ENCODE measurements at places on chromosomes 1 and 21. TPM values are rescaled to one million over a fixed set of nuclear protein-coding genes. Genes with fewer than 3 reads are reported as not detected.

PLEKHG5 gene
- 8.1 TPM for polyA plus RNA-seq

- no peaks in the 10 kb centered on the region for H3K27me3 ChIP-seq
- no peak overlapping the region for H3K4me3 ChIP-seq
- H3K27ac ChIP-seq, result no peak overlapping the region
These were observed 104.6 kb downstream of the ZSCAN20 start for GRCh38 chr1:33576821-33577599.

DNA sequence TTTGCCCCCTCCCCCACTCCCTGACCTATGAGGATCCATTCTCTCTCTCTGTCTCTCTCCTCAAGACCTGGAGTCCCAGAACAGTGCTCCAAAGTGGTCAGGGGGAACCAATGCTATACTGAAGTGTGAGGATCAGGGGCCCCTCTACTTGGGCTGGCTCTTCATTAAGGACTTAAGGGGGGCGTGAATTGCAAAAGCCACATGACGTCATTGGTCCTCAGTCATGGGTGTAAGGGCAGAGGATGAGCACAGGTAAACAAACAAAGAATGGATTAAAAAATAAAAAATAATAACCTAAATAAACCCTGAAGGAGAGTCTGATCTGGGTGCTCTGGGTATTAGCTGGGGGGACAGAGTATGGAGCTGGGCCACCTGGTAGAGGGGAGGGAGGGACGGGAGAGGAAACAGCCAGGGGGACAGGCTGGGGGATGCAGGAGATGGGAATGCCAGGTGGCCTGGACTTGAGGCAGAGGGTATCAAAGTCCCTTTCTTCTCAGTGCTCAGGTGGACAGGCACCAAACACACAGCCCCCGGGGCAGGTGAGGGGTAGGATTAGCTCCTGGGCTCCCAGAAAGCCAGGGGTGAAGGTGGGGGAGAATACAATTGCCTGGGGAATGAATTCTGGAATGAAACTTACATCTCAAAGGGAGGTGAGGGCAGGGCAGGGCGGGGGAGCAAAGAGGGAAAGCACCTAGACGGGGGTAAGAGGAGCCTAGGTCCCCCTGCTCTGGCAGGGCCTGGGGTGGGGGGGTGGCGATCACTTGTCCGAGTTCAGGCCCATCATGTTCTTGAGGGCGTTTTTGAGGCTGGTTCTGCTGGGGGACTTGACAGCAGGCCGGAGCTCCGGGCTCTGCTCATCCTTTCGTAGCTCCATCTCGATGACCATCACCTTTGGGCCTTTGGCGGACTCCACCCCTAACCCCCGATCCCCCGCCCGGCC, 4.6 kb downstream of the MPZ start:
- H3K27ac ChIP-seq, result no peak overlapping the region
- H3K36me3 ChIP-seq, result no peaks in the 10 kb centered on the region
- H3K4me3 ChIP-seq, result peak overlapping the region; percentile 60
- H3K27me3 ChIP-seq, result no peaks in the 10 kb centered on the region

RGS5 gene
- 84.7 TPM for polyA plus RNA-seq

DNA sequence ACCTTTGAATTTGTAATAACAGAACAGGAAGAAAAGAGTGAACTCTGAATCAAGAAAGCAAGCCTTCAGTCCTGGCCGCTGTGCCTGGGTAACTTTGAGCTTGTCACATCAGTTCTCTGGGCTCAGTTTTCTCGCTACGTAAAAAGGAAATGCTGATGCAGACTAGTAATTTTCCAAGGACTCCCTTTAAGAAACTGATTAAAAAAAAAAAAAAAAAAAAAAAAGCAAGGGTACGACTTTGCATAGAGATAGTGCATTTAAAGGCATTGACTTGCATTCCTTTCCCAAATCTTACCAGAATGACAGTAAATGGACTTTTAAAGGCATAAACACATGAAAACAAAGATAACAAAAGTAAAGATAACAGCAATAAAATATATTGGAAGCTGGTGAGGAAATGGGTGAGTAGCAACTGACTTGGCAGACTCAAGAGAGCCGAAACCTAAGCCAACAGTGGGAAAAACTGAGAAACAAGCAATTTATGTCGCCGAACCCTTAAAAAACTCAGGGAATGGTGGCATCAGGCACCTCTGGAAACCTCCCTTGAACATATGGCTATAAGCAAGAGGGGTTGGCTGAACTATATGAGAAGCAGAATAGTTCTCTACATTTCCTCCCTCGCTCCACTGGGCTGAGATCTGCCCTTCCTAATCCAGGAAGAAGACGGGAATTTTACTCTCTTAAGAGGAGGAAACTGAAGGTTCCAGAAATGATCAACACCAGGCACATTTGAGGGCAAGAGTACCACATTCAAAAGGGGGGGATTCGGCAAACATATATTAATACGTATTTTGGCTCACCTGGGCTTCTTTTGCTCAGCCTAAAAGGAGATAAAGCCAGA, 189.2 kb downstream of the CDC7 start:
- H3K36me3 ChIP-seq, result no peaks in the 10 kb centered on the region
- H3K4me3 ChIP-seq, result no peak overlapping the region
- no peak for DNase-seq
- peak overlapping the region; percentile 33 for H3K27ac ChIP-seq
- H3K4me1 ChIP-seq, result peaks cover 11% of the 10 kb centered on the region

RGS18 gene
- 0.75 TPM for polyA plus RNA-seq

- H3K4me3 ChIP-seq, result no peak overlapping the region
- no peak for DNase-seq
- H3K27ac ChIP-seq, result no peak overlapping the region
These were observed 486.3 kb downstream of the PTBP2 start for GRCh38 chr1:97207868-97208267.

DNA sequence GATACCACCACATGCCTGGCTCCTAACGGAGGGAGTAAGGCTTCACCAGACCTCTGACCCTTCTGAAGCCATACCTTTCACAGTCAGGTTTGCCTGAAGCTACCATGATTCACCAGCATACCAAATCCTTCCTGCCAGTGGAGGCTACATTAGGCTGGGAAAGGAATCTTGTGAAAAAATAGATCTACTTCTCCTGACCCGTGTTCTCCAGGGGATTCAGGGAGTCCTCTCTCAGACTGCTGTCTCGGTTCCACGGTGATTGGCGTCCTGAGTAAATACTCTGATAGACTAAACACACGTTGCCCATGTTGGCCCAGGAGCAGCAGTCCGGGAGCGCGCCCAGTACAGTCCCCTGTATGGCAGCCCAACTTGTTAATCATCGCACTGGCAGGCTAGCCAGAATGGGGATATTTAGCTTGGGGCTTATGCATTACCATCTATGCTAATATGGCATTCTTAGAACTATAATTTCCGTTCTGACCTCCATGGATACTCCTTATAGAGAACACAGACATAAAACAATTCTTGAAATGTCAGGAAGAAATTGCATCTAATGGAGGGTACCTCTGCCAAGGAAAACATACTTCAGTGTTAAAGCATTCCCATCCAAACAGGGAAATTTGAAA, 173.2 kb downstream of the ROR1 start:
- no peaks in the 10 kb centered on the region for H3K27me3 ChIP-seq
- no peak overlapping the region for H3K4me3 ChIP-seq
- DNase-seq, result no peak
- no peaks in the 10 kb centered on the region for H3K36me3 ChIP-seq

GRCh38 chr1:32336591-32336932, 529 bp upstream of the MARCKSL1 start:
- H3K4me1 ChIP-seq, result peaks cover 51% of the 10 kb centered on the region
- peak overlapping the region; percentile 75 for H3K4me3 ChIP-seq
- no peaks in the 10 kb centered on the region for H3K36me3 ChIP-seq
- H3K27ac ChIP-seq, result peak overlapping the region; percentile 81
- no peak for DNase-seq

DNA sequence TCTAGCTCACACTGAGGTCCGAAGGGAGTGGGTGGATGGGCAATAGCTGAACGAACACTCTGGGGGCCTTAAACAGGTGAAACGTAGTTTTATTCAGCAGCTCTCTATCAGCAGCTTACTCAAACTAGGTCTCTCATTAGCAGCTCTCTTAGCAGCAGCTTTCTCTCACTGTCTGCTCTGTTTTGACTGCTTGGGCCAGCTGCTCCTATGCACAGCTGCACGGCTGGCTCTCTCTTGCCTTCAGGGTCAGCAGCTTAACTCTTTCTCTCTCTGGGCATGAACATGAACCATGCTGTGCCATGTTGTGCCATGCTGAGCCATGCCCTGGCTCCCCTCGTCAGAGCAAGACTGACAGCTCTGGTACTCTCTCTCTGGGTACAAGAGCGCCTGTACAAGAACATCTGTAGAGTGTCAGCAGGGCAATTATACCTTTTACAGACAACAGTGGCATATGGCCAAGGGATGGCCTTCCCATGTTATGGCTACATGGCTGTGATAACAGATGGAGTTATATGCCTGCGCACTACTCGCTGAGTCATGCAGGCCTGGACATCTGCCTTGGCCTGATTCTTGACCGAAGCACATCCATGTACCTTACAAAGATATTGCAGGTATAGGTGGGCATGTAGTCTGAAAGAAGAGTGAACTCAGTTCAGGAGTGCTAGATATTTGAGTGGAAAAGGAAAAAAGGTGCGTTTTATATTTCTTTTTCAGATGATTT, 152.4 kb downstream of the LEPR start:
- H3K4me3 ChIP-seq, result no peak overlapping the region
- no peak overlapping the region for H3K27ac ChIP-seq
- H3K27me3 ChIP-seq, result no peaks in the 10 kb centered on the region
- no peaks in the 10 kb centered on the region for H3K4me1 ChIP-seq

- H3K27ac ChIP-seq, result no peak overlapping the region
- no peaks in the 10 kb centered on the region for H3K27me3 ChIP-seq
- no peak for DNase-seq
- H3K4me1 ChIP-seq, result peaks cover 9% of the 10 kb centered on the region
- no peak overlapping the region for H3K4me3 ChIP-seq
These were observed 12.2 kb upstream of the ACTRT2 start for GRCh38 chr1:3009021-3009420.

DNA sequence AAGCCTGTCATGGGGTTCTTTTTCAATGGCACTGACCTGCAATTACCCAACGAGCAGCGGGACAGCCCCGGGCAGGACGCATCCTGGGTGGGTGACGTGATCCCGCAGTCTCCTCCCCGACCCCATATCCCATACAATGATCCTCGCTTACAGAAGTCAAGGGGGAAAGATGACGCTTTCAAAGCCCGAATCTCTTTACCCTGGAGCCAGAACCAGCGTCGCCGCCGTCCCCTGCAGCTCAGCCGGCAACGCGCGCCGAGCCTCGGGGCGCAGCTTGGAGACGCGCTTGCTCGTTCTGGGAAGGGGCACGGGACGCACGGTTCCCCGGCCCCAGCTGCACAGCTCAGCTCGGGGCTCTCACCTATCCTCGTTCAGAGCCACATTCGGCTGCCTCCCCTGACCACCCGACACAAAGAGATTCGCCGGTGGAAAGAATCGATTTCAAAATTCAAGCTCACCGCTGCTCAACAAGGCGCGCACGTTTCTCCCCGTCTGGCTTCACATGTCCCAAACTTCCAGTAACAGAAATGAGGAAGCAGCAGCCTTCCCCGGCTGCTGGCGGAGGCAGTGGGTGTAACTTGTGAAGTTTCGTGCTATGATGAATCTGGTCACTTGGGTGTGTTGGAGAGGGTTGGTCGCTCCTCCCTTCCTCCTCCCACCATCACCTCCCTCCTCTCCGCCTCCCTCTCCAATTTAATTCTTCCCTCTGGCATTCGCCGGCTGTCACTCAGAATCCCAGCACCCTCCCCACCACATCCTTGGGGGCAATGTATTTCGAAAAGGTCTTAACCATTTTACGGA, at the start of gene TIAM1:
TIAM1 (minus strand) TSS at position 582 of the 801 bp plus-strand sequence. CDS start 77,289 bp downstream, outside the sequence.
- peak; percentile 72 for DNase-seq
- H3K4me1 ChIP-seq, result peaks cover 6% of the 10 kb centered on the region
- H3K36me3 ChIP-seq, result no peaks in the 10 kb centered on the region
- no peak within 1 kb of the TSS for H3K27ac ChIP-seq

DNA sequence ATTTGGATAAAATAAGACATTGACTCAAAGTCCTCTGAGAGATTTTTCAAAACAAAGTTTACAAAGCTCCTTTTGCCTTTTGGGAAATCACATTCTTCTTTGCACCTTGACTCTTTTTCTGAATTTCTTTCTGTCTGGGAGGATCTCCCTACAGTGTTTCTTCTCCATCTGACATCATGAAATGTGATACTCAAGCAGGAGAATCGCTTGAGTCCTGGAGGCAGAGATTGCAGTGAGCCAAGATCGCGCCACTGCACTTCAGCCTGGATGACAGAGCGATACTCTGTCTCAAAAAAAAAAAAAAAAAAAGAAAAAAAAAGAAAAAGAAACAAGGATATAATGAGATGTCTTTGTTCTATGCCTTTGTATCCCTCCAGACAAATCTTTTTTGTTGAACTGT, 13.3 kb upstream of the GRIK1 start:
- no peak overlapping the region for H3K4me3 ChIP-seq
- H3K4me1 ChIP-seq, result no peaks in the 10 kb centered on the region
- DNase-seq, result no peak
- no peak overlapping the region for H3K27ac ChIP-seq

- no peak overlapping the region for H3K27ac ChIP-seq
- H3K4me3 ChIP-seq, result no peak overlapping the region
- no peaks in the 10 kb centered on the region for H3K27me3 ChIP-seq
- H3K4me1 ChIP-seq, result peaks cover 8% of the 10 kb centered on the region
These were observed 15.5 kb upstream of the SNX27 start for GRCh38 chr1:151596166-151596953.

DNA sequence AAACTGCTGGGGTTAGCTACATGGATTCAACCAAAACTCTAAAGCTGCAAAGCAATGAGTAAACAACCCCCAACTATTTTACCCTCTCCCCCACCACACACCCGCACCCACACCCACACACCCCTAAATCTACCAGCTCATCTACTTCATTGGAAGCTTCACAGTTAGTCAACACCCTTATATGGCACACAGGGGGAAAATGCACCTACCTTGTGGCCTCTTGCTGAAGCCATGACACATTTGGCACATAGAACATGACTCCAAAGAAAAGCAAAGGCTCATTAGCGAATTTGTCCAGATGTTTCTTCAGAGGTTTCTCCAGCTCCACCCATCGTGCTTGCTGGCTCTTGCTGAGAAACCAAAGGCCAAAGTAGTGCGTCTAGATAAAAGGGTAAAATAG, 99.8 kb downstream of the PTPN14 start:
- no peaks in the 10 kb centered on the region for H3K4me1 ChIP-seq
- H3K4me3 ChIP-seq, result no peak overlapping the region
- no peak overlapping the region for H3K27ac ChIP-seq
- no peak for DNase-seq
- no peaks in the 10 kb centered on the region for H3K27me3 ChIP-seq

SPRR2G gene
- 1.9 TPM for polyA plus RNA-seq

ADAMTSL4 gene
- polyA plus RNA-seq, result 14.2 TPM

DNA sequence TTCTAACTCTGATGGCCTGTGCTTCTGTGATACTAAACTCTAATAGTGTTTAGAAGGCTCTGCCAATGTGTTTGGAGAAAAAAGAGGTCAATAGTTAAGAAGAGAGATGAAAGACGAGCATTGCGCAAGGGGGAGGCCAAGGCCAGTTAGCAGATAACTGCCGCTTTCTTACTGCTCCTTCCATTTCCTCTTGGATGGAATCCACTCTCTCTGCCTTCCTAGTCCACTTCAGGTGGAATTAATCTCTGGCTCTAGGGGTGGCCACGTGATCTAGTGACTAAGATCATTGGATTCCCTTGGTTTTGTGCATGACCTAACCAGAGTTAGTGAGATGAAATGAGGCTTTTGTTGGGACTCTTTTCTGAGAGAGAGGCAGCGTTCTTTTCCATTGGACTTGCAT, 148.3 kb downstream of the ACTL8 start:
- H3K27me3 ChIP-seq, result no peaks in the 10 kb centered on the region
- H3K27ac ChIP-seq, result no peak overlapping the region
- no peaks in the 10 kb centered on the region for H3K4me1 ChIP-seq
- H3K4me3 ChIP-seq, result no peak overlapping the region
- H3K36me3 ChIP-seq, result no peaks in the 10 kb centered on the region

Measured in testis (tissue), 5 donors.